ENCODE measurements at places on chromosomes 7 and 10. TPM values are rescaled to one million over a fixed set of nuclear protein-coding genes. Genes with fewer than 3 reads are reported as not detected.
A peak's percentile ranks its signal among the peaks of the same experiment; 100 is the strongest.

- DNase-seq: no peak
Measured at GRCh38 chr10:109933984-109934565, 10.8 kb upstream of the XPNPEP1 start.

DNA sequence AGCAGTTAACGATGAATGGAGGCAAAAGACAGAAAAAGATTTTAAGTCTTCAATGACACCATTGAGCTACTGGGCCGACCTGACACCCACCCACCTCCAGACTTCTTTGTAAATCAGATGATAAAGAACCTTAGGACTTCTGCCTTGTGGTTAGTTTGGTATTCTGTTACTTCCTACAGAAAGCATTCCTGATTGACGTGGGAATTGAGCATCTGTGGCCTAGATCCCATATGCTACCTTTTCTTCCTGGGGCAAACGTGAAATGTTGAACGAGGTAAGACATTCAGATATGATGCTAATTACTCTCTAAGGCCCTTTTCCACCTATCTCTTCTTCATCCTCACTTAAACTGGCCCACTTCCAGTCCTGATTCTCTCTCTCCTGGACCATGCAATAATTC is 10.2 kb downstream of the PRLHR start:
- no peak for DNase-seq

DNA sequence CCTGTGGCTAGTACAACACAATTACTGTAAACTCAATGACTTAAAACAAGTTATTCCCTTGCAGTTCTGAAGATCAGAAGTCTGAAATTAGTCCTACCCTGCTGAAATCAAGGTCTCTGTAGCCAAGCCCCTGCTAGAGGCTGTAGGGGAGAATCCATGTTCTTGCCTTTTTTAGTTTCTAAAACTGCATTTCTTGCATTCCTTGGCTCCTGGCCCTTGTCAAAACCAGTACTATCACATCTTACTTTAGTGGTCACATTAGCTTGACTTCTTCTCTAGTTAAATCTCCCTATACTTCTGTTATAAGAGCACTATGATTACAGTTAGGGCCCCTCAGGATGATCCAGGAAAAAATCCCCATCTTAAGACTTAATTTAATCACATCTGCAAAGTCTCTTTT is 567.0 kb downstream of the GFRA1 start:
- no peak for DNase-seq

GRCh38 chr10:69153227-69153626 is 26.8 kb upstream of the SUPV3L1 start:
- DNase-seq: no peak

DNA sequence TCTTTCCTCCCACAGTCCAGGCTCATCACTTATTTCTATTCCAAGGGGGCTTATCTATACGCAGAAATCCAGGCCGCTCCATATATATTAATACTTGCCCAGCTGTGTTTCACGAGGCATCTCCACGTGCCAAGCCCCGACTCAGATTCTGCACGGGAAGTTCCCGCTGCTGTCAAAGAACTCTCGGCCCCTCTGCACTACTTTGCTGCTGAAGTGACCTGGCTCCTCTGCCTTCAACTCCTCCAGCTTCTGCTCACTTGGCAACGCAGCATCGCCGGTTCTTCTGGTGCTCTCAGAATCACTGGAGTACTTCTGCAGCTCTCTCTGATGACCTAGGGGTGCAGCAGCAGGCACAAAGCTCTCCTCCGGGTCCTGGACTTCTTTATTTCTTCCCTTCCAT is 9.7 kb upstream of the CHST12 start:
- no peak for DNase-seq

DNA sequence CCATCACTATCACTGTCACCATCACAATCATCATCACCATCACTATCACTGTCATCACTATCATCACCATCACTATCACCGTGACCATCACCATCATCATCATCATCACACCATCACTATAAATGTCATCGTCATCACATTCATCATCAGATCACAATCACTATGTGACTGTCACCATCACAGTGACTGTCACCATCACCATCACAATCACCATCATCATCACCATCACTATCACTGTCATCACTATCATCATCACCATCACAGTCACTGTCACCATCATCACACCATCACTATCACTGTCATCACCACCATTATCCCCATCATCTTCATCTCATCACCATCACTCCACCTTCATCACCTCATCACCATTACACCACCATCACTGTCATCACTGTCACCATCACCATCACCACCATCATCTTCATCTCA is 31.0 kb downstream of the PWWP2B start:
- DNase-seq: no peak

- DNase-seq: no peak
Measured at GRCh38 chr10:7493996-7494395, 83.2 kb upstream of the SFMBT2 start.

- DNase-seq: no peak
Measured at GRCh38 chr7:16685535-16685934, 39.6 kb downstream of the BZW2 start.

GRCh38 chr7:70306173-70306572 is 707.9 kb downstream of the AUTS2 start:
- DNase-seq: no peak

DNA sequence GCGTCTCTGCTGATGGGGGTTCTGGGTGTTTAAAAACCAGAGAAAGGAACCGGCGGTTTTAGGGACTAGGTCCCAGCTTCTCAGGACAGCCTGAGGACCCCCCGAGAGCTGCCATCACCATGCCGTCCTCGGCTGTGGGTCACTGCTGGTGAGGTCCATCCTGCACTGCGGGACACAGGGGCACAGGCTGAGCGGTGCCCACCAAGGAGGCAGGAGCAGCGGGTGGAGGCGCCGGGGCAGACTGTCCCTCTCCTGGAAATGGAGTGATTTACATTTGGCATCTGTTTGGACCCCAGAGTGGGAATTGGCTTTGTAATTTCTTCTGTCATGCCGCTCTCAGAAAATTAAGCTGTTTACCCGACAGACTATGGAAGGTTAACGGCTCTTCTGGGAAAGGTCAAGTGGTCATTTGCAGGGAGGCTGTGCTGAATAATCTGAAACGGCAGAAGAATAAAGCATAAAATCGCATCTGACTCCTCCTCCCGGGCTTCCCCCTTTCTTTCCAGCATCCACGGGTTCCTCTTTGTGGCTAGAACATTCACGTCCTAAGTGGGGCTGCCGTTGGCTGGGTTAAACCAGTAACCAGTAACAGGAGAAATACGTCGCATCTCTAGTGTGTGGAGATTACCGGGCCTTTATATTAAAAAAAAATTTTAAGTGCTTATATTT is 31.7 kb downstream of the LHPP start:
- no peak for DNase-seq

DNA sequence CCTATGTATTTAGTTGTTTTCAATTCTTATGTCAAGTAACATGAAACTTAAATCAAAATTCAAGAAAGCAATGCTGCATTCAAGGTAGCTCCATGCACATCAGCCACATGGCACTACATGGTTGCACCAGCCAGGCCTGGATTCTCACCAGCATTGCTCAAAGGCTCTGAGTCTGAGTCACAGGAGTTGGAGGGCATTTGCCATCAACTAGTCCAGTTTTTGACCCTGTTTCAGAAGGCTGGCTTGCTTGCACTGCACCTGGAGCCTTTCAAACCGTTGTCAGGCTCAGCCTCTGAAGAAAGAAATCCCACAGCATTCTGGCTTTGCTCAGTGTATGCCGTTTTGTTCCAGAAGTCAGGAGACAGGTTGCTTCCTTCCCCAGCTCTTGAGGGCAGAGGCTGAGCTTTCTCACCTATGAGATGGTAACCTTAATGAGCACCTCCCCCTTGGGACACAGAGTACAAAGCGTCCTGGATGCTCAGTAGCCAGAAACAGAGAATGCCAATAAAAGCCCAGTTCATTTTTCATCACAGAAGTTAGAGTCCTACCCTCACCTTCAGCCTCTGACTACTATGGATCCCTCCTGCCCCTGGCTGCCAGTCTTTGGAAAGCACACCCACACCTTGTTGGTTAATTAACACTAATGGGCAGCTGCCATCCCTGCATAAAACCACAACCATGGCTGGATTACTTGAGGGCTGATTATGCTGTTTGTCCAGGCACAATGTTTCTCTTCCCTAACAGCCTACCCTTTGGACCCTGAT is 288.4 kb upstream of the LRRTM3 start:
- no peak for DNase-seq

DNA sequence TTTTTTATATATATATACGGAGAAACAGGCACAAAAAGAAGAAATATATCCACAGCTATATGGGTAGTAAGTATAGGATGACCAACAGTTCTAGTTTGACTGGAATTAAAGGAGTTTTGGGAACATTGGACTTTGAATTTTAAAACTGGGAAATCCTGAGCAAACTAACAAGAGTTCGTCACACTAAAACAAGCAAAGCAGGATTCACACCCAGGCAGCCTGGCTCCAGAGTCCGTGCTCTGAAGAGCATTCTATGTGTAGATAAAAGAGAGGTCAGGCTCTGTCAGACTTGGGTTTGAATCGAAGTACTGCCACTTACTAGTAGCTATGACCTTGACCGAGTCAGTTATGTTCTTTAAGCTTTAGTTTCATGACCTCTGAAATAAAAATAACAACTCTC is 191.0 kb downstream of the DNAH11 start:
- DNase-seq: no peak

DNA sequence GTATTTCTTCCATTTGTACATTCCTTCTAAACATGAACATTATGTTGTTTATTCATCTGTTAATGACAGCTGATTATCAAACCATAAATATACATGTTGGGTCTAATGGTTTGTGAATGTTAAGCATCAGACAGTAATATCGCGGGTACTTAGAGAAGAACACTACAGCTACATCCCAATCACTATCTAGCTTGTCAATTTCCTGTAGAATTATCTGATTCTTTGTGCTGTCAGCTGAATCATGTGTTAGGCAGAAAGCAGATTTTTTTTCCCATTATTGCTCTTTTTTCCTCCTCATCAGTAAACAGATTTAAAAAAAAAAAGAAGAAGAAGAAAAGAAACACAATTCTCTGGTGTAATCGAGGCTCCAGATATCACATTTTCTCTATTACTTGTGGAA is 183.6 kb upstream of the CTBP2 start:
- DNase-seq: no peak

GRCh38 chr10:119643306-119644204 is 7.6 kb upstream of the BAG3 start:
- DNase-seq: no peak

DNA sequence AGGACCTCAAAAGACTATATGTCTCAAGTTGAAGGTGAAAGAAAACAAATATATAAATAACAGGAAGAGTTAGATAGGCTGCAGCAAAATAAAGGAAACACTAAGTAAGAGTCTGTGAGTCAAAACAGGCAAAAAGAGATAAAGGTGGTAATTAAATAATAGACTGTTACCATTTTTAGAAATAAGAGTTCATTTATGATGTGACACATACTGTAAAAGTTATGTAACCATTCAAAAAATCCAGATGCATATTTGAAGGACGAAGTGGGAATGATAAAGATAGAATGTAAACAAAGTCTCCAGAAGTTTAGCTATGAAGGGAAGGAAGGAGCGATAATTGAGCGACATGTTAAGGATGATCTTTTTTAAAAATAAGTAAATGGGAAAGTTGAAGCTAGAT is 50.5 kb downstream of the HECTD2 start:
- no peak for DNase-seq

DNA sequence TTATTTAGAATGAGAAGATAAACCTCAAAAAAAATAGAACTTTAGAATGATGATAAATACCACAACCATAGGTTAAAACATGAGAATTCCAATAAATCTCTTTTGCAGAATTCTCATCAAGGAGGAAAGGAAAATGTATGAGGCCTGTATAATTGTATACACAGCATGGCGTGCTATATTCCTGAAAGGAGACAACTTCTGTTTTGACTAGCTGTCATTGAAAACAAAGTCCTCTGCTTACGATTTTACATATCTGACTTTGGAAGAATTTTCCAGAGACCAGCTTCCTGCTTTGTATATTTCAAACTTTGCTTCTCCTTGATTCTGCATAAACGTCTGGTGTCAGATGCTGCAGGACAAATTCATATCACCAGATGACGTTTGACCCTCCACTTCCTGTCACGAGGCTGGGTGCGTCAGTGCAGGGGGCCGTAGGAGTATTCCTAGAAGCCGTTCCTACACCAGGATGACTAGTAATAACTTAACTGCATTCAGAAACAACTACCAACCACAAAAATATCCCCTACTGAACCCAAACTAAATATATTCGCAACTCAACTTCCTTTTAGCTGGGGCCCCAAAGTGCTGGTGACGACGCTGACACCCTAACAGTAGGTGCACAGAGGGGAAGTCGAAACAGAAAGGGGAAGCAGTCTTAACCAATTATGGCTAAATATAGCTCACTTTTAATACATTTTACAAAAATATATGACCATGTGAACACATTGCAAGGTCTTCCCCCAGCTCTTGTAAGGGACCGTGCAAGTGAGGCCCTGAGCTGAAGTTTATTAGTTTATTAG is 178.6 kb upstream of the INHBA start:
- peak; percentile 78 for DNase-seq

GRCh38 chr10:125141150-125141859 is 19.1 kb downstream of the CTBP2 start:
- no peak for DNase-seq

Gene HTR7
- 1.8 TPM for total RNA-seq

Gene PDCD4
- total RNA-seq: 10.3 TPM

Gene MRLN
- not detected for total RNA-seq

Gene SAMD8
- 16.5 TPM for total RNA-seq

Gene CASTOR2
- 4.9 TPM for total RNA-seq

Gene CALML3
- not detected for total RNA-seq

Gene CDHR3
- 5.7 TPM for total RNA-seq

Gene SUN3
- total RNA-seq: not detected

Gene PTEN
- 96.3 TPM for total RNA-seq

Measured in ascending aorta (tissue), 2 donors.